ENCODE measurements at places on chromosomes 2 and 18. TPM values are rescaled to one million over a fixed set of nuclear protein-coding genes. Genes with fewer than 3 reads are reported as not detected.

The CXCR1 gene
- not detected for total RNA-seq

The MXD1 gene
- 2.2 TPM for total RNA-seq

The SPR gene
- 29.5 TPM for total RNA-seq

The CHRNG gene
- not detected for total RNA-seq

The CXCR4 gene
- 0.17 TPM for total RNA-seq

The TANK gene
- 25.8 TPM for total RNA-seq

The ITPRIPL1 gene
- total RNA-seq, result 7.7 TPM

The CPSF3 gene
- total RNA-seq, result 91.2 TPM

Measured in epithelial cell of proximal tubule (primary cell).